ENCODE measurements at places on chromosomes 4 and X.

DNA sequence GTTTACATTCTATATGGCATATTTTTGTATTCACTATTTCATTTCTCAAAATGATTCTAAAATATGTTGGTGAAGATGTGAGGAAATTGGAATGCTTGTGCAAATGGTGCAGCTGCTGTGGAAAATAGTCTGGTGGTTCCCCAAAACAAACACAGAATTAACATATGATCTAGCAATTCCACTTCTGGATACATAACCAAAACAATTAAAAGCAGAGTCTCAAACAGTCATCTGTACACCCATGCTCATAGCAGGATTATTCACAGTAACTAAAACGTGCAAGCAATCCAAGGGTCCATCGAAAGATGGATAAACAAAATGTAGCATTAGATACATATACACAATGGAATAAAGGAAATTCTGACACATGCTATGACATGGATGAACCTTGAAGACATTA is 204.8 kb downstream of the FBXW7 start:
- DNase-seq = no peak

DNA sequence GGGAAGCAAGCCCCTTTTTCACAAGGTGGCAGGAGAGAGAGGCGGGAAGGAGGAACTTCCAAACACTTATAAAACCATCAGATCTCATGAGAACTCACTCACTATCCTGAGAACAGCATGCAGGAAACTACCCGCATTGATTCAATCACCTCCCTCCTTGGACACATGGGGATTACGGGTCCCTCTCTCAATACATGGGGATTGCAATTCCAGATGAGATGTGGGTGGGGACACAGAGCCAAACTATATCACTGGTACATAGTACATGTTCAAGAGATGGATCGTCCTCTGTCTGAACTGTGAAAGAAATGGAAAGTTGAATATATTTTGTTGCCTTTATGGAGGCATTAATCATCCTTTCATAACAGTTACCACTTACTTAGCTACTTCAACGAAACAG is 12.8 kb downstream of the EREG start:
- DNase-seq = no peak

DNA sequence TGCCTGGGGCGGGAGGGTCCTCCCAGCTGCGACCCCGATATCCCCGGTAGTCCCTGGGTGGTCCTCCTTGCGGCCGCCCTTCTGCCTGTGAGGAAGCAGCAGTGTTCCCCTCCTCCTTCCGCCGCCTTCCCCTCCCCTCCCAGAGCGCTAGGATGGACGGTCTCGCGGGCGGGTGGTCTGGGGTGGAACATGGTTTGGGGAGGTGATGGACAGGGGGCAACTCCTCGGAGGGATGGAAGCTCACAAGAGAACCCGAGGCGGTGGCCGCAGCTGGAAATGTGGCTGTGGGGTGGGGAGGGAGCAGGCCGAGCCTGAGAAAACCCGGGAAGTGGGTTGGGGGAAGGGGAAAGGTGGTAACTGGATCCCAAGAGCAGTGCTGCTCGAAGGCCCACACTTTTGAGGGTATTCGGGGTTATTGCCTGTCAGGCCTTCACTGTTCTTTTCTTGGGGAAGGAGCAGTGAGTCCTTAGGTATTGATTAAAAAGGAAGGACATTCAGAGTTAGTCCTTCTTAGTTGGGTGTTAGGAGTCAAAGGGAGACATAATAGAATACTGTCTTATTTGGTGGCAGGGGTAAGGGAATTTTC is 581 bp downstream of the UBE2K start:
- DNase-seq = peak; percentile 48

- DNase-seq = no peak
Measured at GRCh38 chr4:158825433-158826036, 56.7 kb downstream of the FNIP2 start.

GRCh38 chr4:8515316-8516060 is 64.7 kb upstream of the GPR78 start:
- no peak for DNase-seq

DNA sequence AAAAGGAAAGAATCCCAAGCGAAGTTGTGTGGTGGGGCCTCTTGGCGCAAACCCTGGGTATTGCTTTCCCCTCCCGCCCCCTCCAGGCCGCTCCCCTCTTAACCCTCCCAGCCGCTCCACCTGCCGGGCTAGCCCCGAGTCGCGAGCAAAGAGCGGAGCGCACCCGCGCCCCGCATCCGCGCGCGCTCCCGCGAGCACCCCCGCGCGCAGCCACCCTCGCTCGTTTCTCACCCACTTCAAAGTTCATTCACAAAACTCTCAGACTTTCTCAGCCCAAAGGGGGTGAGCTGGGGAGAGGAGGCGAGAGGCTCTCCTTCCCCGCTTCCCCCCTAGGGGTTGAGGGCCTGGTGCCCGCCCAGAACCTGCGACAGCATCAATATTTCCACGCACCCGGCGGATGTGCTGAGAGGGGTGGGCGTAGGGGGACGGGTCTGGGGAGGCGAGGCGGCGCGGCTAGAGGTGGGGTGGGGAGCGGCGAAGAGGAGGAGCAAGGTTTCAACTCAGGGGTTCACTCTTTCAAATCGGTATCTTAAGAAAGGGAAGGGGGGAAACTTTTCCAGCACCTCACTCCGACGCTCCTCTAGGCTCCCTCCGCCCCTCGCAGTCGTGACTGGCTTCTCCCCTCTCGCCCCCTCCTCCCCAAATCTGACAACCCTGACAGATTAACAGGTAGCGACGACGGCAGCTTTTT is 1.8 kb downstream of the MAML3 start:
- DNase-seq = peak; percentile 76

- no peak for DNase-seq
Measured at GRCh38 chr4:108662629-108663028, 12.2 kb downstream of the OSTC start.

GRCh38 chr4:2788532-2789103 is 4.3 kb upstream of the SH3BP2 start:
- DNase-seq = no peak

DNA sequence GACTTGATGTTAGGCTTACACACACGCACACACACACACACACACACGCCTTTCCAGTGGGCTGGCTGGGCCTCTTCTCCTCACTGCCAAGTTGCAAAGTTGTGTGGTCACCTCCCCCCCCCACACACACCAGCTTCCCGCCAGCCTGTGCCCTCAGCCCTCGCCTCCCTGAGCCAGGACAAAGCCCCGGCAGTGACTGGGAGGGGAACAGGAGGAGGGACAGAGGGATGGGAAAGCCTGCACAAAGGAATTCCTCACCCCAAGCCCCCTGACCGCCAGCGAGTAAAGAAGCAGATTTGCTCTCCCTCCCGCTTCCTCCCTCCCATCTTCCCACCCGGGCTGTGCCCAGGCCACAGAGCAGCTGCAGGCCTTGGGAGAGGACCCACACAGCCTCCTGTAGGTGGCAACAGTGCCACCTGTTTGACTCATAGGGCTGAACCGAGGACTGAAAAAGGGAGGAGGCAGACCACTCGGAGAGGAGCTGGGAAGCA is at the start of gene GDPD2:
Gene GDPD2, plus strand, starts transcription at position 464 of the 491 bp plus-strand sequence. CDS start 1,671 bp downstream, outside the sequence.
- no peak for DNase-seq

DNA sequence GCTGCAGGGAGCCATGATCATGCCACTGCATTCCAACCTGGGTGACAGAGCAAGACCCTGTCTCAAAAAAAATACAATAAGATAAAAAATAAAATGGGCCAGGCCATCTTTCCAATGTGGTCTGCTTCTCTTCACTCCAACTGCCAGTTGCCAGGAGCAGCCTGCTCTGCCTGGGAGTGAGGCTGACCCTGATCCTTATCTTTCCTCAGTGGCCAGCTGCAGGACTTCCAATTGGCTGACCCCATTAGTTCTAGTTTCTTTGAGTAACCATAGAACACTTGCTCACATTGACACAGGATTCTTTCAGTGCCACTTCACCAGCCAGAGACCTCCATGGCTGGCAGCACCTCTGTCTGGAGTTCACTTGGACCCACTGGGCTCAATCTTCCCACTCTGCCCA is 258.6 kb downstream of the MID1IP1 start:
- DNase-seq = no peak

- DNase-seq = no peak
Measured at GRCh38 chr4:23922541-23923111, 32.8 kb upstream of the PPARGC1A start.

DNA sequence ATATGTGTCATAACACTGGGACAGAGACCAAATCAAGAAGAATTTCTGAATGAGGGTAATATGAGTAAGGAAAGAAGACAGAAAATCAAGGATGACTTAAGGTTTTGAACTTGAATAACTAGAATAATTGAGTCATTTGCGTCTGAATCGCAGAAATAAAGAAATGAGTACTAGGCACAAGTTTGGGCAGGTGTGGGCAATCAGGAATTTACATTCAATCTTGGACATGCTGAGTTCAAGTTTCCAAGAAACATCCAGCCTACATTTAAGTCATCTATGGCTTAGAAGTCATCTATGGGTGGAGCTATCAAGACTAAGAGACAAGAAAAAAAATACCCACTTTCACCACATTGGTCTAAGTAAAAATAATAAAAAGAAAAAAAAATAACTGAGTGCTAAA is 30.4 kb upstream of the WDR44 start:
- no peak for DNase-seq

GRCh38 chr4:55396308-55397125 is 760 bp downstream of the TMEM165 start:
- DNase-seq = peak; percentile 59

GRCh38 chr4:26085551-26085950 is 171.5 kb downstream of the SMIM20 start:
- DNase-seq = no peak

GRCh38 chr4:98289375-98289774 is 28.2 kb downstream of the RAP1GDS1 start:
- DNase-seq = no peak

- no peak for DNase-seq
Measured at GRCh38 chr4:65510976-65511375, 159.3 kb downstream of the EPHA5 start.

GRCh38 chr4:101104312-101105052 is 242.8 kb downstream of the PPP3CA start:
- DNase-seq = no peak

- DNase-seq = no peak
Measured at GRCh38 chrX:15694941-15695451, 30.4 kb upstream of the CLTRN start.

DNA sequence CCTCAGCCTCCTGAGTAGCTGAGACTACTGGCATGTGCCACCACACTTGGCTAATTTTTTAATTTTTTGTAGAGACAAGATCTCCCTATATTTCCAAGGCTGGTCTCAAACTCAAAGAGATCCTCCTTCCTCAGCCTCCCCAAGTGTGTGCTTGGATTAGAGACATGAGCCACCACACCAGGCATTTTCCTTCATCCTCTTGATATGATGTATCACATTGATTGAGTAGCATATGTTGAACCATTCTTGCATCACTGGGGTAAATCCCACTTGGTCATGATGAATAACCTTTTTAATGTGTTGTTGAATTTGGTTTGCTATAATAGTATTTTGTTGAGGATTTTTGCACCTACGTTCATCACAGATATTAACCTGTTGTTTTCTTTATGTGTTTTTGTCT is 24.2 kb upstream of the PPM1K start:
- DNase-seq = no peak

DNA sequence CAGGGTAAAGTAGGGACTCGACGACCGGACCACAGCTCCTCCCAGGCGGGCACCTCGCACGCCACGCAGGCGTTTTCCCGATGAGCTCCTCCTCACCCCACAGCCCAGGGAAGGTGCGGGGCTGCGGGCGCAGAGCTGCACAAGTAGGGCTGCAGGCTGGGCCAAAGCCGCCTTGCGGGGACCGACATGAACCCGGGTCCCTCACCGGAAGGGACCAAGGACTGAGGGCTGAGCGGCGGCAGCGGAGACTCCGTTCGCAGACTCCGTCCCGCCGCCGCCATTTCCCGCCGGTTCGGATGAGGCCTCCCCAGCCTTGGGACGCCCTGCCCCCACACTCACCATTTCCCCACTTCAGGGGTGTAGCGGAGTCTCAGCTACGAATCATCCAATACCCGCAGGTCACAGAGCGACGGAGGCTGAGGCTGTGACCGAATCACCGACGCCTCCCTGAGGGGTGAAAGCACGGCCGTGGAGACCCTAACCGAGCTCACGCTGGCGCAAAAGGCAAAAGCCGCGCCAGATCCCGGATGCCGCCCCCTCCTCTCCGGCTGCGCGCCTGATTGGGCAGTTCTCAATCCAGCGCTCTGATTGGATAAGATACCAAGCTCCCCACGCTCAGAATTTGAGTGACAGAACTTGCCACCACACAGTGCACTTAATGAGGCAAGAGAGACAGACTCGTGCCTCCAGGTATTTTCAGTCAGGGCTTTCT is at the start of gene ZNF732:
Gene ZNF732, minus strand, starts transcription at position 506 of the 712 bp plus-strand sequence. Its CDS starts 164 bp downstream, at position 342.
- DNase-seq = no peak

DNA sequence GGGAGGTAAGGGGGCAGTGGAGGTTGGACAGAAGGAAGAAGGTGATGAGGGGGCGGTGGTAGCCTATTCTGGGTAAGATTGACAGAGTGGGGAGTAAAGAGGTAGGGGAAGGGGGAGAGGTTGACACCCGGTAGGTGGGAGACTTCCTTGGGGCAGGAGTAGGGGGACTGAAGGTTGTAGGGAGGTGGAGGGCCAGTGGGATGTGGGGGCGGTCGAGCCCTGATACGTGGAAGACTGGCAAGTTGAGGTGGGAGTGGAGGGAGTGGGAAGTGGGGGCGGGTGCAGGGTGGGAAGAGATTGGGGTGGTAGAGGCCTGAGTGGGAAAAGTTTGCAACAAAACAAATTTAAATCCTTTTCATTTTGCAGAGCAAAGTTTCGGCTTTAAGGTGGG is 1.7 kb downstream of the GCNA start:
- DNase-seq = no peak

GRCh38 chr4:147860960-147861359 is 129.1 kb downstream of the ARHGAP10 start:
- no peak for DNase-seq

Data from activated naive CD4-positive, alpha-beta T cell treated with anti-CD3 and anti-CD28 coated beads, Interleukin-2, amount 50 U/mL, for 72 hours (primary cell).